Fibroblast of mammary gland (primary cell): ENCODE measurements at places on chromosomes 3 and 15.
A peak's percentile ranks its signal among the peaks of the same experiment; 100 is the strongest.

DNA sequence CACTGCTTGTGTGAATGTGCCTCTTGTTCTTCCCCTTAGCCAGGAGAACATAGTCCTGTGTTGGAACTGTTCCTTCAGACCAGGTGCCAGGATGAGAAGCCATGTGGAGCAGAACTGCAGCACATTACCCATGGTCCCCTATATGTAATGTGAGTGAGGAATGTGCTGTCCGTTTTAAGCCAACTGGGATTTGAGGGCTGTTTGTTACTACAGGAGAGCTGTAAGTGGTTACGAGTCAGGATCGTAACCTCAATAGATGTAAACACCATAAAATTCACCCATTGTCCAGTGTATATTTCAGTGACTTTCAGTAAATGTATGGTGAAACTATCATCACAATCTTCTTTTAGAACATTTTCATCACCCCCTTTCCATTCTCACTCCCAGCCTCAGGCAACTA lies 10.1 kb upstream of the SCAP start:
- DNase-seq = peak; percentile 25

DNA sequence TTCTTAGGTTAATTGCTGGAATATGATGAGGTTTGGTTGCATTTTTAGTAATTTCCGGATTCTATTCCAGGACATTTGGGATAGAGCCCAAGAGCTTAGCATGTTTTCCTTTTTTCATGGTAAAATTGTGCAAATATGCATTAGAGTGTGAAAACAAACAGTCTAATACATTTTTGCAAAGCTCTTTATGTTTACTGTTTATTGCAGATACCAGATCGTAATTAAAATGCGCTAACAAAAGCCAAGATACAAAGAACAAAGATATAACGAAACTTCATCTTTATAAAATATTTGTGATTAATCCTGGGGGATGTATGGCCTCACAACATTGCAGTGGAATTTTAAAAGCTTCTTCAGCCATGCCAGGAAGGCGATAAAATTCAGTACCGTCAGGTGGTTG lies 94.5 kb upstream of the TBC1D5 start:
- no peak for DNase-seq

DNA sequence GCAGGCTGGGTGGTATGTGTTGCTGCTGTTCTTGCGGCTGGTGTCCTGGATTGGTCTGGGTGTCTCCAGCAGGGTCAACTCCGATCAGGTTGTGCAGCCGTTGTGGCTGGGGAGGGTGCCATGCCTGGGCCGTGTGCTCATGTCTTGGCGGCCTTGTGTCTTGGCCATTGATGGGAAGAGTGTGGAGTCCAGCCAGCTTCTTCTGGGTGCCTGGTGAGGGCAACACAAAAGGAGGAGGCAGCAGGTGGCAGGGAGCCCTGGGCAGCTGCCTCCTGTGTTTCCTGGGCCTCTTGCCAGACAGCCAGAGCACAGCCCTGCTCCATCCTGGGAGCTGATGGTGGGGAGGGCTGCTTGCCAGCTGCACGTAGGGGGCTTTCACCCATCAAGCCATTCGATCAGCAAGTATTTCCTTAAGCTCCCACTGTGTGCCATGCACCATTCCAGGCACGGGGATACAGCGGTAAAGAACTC lies 4.3 kb downstream of the CHAC1 start:
- DNase-seq = no peak

- peak; percentile 94 for DNase-seq
Measured at GRCh38 chr15:77455696-77456321, 35.1 kb downstream of the HMG20A start.

DNA sequence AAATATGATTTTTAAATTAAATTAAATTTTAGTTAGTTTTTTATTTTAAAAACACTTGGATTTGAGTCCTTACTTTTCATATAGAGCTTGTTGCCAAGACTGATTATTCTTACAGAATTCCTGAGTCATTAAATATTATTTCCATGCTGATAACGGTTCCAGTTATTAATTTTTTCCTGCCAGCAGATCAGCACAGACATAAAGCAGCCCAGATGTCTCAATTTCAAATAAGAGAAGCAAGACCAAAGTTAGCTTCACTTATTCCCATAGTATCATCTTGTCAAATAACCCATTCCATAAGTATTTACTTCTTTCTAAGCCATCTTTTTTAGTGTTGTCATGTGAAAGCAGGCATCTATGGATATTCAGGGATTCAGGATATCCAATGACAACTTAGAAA lies 75.3 kb downstream of the SSR3 start:
- no peak for DNase-seq

GRCh38 chr3:37556789-37557301 lies 304.8 kb upstream of the CTDSPL start:
- no peak for DNase-seq

GRCh38 chr3:100107221-100107814 lies 7.0 kb downstream of the FILIP1L start:
- DNase-seq = peak; percentile 47

DNA sequence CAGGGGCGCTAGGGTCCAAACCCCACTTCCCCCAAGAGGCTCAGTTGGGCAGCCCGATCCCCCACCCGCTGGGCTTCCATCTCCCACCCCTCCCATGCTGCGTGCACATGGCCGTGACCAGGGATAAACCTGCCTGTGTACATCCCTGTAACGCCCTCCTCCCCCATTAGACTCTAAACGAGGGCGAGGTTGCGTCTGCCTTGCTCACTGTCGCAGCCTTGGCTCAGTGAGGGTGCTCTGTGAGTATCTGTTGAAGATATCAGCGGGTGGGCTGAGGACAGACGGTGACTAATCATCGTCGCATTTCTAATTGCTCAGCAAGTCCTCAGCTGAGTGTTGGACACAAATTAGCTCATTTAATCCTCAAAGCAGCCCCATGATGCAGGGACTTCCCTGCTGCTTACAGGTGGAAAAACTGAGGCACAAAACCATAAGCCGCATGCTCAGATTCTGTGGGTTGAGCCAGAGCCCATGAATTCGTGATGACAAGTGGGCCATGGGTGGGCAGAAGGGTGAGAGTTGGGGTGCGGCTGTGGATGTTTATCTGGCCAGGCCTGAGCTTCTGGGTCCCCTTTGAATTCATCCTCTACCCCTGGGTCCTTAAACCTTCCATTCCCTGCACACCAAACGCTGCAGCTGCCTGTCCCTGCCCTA lies 26.0 kb downstream of the FBLN2 start:
- peak; percentile 55 for DNase-seq

DNA sequence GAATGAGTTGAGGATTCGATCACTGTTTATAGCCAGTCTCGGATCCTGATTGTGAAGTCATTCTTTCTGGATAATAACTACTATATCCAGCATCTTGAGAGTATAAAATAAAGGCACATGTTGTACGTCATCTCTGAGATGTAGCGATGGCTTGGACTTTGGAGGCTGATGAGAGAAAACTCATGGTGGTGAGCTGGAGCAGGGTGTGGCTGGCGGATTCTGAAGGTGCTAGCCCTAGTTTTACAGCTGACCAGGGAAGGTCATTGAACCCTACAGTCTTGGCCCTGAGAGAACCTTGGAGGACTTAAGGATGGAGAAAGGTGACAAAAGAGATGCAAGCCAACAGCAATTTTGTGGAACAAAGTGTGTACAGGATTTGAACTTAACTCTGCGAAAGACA lies 153.8 kb downstream of the IGF1R start:
- no peak for DNase-seq

GRCh38 chr15:55834331-55834730 lies 91.4 kb upstream of the PRTG start:
- DNase-seq = no peak

- peak; percentile 55 for DNase-seq
Measured at GRCh38 chr15:29917600-29918597, 95.6 kb upstream of the TJP1 start.

GRCh38 chr3:37241880-37242279 lies 67.5 kb upstream of the LRRFIP2 start:
- no peak for DNase-seq

GRCh38 chr3:42999212-42999611 lies 20.1 kb downstream of the GASK1A start:
- no peak for DNase-seq

DNA sequence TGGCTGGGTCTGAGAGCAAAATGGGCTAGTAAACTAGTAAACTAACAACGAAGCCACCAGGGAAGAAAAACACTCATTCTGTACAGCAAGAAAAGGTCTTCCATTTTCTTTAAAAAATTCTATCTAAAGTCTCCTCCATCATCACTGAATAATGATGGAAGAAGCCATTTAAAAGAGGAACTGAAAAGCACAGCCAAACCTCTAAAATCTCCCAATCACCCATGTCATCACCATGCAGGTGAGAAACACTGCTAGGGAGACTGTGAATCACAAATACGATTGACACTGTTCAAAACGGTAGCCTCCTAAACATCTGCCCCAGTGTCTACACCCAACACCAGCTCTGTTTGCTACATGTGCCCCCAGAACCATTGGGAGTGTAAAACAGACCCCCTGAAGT lies 140.4 kb downstream of the RORA start:
- no peak for DNase-seq

GRCh38 chr15:61880084-61880483 lies 180.2 kb downstream of the VPS13C start:
- DNase-seq = no peak
